GM19239 (cell line): ENCODE measurements at places on chromosomes 4 and X.

DNA sequence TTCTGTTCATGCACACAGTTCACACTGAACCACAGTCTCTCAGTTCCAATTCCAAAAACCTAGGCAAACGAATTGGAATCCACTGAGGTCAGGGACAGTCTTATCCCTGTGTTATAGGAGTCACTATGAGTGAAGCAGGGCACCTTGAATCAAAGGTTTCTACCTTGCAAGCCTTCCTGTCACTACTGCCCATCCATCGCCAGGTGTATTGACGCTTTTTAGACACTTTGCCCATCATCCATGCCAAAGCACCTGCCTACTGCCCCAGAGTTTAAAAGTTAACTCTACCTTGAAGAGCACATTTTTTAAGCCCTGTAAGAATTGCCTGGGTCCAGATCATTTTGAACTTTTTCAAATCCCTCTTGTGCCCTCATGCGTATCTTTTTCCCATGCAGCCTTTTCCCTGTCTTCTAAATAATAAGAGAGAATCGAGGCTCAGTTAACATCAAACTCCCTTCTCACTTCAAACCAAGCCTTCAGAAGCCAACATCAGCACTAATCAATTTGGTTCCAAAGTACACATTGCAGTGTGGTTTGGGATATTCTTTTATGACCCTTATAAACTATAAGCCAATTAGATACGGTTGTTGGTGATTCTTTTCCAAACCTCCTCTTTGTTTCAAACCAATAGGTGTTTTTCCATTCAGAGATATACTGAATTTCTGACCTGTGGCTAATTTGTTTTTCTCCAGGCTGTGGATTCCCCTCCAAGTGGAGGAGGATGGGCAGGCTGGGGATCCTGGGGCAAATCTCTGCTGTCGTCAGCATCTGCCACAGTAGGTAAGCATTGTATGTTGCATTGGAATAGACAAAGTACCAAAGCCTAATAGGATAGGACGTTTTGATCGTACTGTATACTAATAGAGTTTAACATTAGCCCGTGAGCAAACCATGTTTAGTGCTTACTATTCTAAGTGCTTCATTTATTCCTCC is 23.7 kb downstream of the FAM114A1 start:
- DNase-seq = no peak

GRCh38 chrX:25083661-25084060 is 67.9 kb upstream of the ARX start:
- no peak for DNase-seq

DNA sequence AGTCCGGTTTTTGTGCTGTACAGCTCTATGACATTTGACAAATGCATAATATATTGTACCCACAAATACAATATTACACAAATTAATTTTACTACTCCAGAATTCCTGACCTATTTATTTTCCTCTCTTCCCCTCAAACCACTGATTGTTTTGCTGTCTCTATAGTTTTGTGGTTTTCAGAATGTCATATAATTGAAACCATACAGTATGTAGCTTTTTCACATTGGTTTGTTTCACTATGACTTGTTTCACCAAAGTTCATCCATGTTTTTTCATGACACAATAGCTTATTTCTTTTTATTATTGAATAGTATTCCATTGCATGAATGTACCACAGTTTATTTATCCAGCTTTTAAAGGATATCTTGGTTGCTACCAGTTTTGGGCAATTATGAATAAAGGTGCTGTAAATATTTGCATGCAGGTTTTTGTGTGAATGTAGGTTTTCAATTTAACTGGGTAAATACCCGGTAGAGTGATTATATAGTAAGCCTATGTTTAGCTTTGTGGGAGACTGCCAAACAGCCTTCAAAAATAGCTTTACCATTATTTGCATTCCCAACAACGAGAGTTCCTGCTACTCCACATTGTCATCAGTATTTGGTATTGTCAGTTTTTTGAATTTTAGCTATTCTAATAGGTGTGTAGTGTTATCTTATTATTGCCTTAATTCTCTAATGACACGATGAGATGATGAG is 25.9 kb downstream of the RNF175 start:
- no peak for DNase-seq

DNA sequence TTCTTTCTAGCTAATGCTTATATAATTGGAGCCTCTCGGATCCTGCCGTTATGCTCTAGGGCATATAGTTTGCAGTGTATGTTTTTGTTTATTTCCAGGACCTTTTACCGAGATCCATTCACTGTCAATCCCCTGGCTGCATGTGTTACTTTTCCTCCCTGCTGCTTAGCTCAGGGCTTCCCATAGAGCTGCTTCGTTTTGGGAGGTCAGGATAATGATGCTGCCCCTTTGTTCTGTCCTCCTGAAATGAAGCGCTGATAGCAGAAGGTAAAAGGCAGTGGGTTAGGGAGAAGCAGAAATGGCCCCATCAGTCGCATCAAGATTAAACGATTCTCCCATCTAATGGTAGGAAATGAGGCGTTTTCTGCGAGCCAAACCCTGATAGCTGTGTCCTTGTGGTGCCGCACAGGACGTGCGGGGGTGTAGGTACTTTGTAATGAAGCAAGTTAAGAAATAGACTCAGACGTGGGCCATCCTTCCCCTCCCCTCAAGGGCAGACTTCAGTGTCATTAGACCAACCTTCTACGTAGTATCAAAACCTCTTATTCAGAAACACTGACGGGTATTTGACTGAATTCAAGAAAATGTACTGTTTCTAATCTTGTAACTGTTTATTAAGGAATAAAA is 37.3 kb downstream of the AFF2 start:
- no peak for DNase-seq

DNA sequence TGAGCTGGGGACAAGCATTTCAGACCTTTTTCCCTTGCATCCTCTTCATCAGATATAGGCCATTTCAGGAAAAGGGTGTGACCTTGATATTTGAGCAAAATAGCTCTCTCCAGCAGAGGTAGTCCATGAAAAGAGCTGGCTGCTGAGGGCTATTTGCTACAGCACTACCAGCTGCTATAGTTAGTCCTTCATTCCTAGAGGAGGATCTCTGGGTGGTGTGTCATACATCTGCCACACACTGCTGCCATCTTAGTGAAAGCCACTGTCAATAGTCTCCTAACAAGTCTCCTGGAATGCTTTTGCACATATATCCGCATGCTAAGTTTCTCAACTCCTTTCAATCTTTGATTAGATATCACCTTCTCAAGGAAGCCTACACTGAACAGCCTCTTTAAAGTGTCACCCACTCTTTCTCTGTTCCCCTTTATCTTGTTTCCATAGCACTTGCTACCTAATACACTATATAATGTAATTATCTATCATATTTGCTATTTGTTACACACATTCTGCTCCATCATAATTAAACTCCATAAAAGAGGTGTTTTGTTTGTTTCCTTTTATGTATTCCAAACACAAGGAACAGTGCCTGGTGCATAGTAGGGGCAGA is 131.9 kb downstream of the TBC1D19 start:
- no peak for DNase-seq

DNA sequence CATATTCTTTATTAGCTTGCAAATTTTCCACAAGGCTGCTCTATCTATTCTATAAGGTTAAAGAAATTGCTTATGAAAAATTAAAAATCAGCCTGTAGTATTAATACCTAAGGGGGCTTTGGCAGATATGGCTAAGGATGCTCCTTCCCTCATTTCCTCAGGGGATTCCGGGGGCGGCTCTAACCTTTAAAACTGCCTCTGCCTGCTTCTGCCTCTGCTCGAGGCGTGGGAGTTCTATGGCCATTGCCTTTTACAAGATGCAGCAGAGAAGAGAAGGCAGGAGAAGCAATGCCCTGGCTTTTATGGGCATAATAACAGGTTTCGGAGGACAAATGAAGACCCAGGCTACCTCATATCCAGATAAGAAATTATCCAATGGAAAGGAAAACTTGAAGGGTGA is 8.6 kb upstream of the CDKN2AIP start:
- DNase-seq = no peak

- DNase-seq = no peak
Observed at GRCh38 chr4:177573507-177573906, 131.3 kb upstream of the AGA start.

DNA sequence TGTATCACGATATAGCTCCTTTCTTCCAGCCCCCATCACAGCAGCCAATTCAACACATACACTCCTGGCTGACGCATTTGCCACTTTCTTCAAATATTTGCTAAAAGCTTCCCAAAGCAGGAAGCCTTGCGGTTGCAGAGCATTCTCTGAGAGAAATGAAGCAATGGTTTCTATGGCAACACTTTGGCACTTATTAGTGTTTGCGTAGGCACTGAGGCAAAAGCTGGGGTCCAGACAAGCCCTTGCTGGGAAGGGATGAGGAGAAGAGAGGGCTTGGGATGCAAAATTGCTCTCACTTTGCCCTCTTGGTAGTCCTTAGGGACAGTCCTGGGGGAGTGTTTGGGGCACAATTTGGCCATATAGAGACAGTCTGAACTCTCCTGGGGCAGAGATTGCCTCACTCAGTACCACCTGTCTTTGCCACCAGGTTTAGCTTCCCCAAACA is 55.0 kb upstream of the PAK3 start:
- no peak for DNase-seq

DNA sequence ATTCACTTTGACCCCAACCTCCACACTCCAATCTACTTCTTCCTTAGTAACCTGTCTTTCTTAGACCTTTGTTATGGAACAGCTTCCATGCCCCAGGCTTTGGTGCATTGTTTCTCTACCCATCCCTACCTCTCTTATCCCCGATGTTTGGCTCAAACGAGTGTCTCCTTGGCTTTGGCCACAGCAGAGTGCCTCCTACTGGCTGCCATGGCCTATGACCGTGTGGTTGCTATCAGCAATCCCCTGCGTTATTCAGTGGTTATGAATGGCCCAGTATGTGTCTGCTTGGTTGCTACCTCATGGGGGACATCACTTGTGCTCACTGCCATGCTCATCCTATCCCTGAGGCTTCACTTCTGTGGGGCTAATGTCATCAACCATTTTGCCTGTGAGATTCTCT is 344 bp downstream of the OR13H1 start:
- DNase-seq = no peak

DNA sequence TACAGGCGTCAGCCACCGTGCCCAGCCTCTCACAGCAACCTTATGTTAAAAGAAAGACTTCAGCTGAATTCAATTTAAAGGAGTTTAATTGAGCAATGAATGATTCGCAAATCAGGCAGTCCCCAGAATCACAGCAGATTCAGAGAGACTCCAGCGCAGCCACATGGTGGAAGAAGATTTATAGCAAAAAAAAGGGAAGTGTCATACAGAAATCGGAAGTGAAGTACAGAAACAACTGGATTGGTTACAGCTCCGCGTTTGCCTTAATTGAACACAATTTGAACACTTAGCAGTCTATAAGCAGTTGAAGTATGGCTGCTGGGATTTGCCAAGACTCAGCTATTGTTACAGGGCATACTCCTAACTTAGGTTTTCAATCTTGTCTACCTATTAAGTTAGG is 19.8 kb downstream of the CENPVL3 start:
- no peak for DNase-seq

GRCh38 chrX:34563804-34564203 is 93.3 kb downstream of the TMEM47 start:
- DNase-seq = no peak

- DNase-seq = no peak
Observed at GRCh38 chr4:112956484-112956896, 93.0 kb upstream of the ANK2 start.

- DNase-seq = no peak
Observed at GRCh38 chr4:147891476-147892115, 159.7 kb downstream of the ARHGAP10 start.
